Muscle of leg (tissue), 16 donors: ENCODE measurements at places on chromosomes 11 and 22. TPM values are rescaled to one million over a fixed set of nuclear protein-coding genes. Genes with fewer than 3 reads are reported as not detected.

Gene MMP13
- 0.04 TPM for total RNA-seq

Gene RELT
- total RNA-seq = 3.3 TPM

DNA sequence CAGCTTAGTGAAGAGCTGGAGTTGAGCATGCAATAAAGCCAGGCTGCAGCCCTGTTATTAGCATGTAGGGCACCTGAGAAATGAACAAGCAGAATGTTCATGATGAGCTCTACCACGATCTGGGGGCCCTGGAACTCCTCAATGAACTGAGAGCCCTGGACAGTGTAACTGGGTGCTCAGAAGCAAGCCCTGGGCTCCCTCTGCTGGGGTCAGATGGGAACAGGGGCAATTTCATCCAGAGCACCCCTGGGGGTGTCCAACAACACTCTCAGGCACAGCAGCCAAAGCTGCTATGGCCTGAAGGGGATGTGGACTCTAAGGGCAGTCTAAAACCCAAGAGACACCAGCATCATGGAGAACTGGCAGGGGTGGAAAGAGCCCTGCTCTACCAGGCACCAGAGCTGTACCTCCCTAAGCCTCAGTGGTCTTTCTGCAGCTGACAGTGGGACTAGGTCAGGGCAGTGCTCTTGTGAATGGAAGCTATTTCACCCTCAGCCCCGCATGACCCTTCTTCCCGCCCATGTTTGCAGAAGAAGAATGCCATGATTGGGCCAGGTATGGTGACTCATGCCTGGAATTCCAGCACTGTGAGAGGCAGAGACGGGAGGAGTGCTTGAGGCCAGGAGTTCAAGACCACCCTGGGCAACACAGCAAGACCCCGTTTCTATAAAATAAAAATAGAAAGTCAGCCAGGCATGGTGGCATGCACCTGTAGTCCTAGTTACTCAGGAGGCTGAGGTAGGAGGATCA, 28.9 kb downstream of the THOC5 start:
- DNase-seq = peak; percentile 16
- no peak overlapping the region for H3K27ac ChIP-seq
- no peaks in the 10 kb centered on the region for H3K4me1 ChIP-seq

DNA sequence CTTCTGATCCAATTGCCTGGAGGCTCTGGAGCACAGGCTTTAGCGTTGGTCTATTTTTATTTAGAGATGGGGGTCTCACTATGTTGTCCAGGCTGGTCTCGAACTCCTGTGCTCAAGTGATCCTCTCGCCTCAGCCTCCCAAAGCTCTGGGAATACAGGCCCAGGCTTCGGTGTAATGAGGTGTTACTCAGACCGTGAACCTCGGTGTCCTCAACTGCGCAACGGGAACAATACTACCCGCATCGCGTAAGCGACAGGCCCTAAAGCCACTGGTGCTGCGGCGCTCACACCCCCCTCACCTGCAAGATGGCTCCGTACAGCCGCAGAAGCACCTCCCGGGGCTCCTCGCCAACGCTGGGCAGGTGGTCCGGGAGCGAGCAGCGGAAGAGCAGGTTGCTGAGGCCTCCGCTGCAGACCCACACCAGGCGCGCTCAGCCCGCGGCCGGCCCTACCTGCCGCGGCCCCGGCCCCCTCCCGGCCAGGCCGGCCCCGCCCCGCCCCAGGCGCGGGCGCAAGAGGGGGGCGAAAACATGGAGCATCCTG, 628 bp downstream of the CHKB start:
- H3K27me3 ChIP-seq = peaks cover 14% of the 10 kb centered on the region
- peaks cover 47% of the 10 kb centered on the region for H3K4me1 ChIP-seq
- peaks cover 22% of the 10 kb centered on the region for H3K36me3 ChIP-seq
- peak overlapping the region; percentile 93 for H3K4me3 ChIP-seq

DNA sequence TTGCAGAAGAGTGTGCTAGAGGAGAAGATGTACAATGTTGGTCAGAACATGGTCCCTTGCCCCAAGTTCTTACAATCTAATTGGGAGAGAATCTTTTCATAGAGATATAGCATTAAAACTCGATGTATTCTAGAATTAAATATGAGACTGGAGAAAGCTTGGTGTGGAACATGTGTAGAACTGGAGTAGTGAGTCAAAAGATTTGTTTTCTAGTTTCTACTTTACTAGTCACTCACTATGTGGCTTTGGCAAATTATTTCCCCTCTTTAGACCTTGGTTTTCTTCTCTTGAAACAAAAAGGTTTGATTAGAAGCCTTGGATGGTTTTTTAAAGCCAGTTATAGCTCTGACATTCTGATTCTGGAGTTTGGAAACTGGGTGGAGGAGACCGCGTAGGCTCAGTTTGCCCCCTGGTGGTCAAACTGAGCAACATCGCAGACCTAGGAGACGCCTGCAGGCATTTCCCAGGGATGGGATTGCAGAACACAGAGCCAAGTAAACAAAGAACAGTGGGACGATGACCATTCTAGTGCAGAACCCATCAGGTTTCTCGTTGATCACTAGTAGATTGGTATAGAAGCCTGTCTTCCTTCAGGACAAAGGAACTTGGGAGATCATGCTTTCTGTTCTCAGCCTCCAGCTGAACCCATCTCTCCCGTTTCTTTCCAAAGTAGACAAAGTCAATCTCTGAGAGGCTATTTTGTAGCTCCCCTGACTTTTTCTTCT, 8.5 kb upstream of the CHRDL2 start:
- H3K27me3 ChIP-seq = no peaks in the 10 kb centered on the region
- DNase-seq = peak; percentile 74
- no peaks in the 10 kb centered on the region for H3K36me3 ChIP-seq
- H3K27ac ChIP-seq = no peak overlapping the region
- H3K4me3 ChIP-seq = no peak overlapping the region
